T-helper 17 cell (primary cell): ENCODE measurements at places on chromosomes 1 and 21. TPM values are rescaled to one million over a fixed set of nuclear protein-coding genes. Genes with fewer than 3 reads are reported as not detected.

Gene C1QTNF12
- 0.91 TPM for total RNA-seq

DNA sequence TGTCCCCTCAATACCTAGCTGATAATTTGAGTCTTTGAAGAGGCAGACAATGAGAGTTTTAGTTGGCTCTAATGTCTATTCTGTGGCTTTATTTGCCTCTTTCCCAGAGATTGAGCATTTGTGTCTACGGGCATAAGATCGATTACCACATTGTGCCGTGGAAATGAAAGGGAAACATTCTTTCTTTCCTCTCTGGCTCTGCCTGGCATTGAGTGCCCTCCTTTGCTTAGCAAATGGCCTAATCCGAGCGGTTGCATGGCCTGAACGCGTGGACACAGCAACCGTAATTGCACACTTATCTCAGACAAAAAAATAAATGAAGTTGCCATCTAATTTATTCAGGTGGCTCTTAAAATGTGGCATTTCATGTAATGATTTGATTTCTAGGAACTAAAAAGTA is 247.9 kb downstream of the ADGRL2 start:
- DNase-seq: no peak

DNA sequence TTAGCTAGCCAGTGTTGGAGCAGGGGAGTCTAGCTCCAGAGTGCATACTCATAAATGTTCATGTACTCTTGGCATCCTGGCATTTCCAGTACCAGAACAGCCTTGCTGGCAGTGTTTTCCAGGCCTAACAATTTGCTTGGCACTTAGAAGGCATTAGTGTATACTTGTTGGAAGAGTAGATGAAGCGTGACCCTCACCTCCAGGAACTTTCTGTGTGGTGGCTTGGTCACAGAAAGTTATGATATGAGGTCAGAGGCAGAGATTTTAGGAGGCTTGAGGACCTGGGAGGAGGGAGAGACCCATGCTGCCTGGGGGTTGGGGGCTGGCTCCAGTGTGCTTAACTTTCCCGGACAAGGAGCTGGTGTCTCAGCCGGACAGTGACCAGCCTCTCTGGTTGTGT is 52.7 kb upstream of the GCLM start:
- no peak for DNase-seq

DNA sequence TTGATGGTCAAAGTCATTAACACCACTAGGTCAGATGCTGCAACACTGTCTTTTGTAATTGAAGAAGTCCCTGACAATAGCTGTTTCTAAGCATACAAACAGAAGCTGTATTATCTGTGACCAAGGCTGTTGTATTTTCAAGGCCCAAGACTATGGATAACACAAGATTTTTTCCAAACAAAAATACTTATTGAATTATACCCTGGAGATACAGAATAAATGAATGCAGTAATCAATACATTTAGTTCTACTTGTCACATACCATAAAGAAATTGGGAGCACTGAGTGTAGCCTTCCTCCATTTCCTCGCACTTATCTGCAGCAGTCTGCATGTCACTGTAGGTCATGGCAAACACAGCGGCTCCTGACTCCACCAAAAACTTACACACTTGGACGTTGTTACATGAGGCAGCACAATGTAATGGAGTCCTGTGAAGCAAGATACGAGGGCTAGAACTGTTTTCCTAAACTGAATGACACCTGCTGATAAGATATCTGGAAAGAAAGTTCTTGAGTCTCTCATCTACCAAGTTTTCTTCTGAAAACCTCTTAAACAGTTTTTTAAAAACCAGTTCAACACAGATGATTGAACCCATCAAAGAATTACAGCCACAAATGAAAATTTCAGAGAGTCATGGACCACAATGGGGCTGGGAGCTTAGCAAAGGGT is 56.9 kb downstream of the TP53BP2 start:
- DNase-seq: no peak

DNA sequence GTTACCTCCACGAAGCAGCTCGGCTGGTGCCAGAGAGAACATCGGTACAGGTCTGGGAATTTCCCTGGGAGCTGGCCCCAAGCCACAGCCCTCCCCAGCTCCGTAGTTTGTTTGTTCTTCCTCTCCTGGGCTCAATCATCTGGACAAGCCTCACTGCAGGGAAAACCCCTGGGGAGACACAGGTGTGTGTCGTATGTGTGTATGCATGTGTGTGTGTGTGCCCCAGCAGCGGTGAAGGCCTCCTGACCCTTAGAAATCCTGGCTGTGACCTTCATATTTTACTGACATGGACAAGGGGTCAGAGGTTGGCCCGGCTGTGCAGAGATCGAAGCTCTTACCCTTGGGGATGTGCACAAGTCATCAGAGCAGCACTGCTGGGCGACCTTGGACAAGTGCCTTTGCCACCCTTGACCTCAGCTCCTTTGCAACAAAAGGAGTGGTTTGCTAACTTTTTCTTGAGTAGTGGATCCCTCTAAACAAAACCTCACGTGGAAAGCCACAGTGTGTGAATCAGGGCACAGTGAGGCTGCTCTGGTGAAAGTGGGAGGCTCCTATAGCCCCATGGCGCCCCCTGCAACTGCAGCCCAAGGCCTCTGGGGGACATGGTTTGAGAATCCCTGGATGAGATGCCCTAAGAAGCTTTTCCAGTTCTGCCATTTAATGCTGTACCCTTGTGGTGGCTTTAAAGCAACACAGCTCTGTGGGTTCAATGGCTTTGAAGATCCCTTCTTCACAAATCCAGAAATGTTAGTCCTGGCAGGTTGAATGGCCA is 12.3 kb upstream of the IL22RA1 start:
- DNase-seq: no peak

- DNase-seq: no peak
Measured at GRCh38 chr1:32349211-32349708, 13.0 kb downstream of the FAM229A start.

- DNase-seq: no peak
Measured at GRCh38 chr1:115456441-115456961, 118.5 kb upstream of the NGF start.

DNA sequence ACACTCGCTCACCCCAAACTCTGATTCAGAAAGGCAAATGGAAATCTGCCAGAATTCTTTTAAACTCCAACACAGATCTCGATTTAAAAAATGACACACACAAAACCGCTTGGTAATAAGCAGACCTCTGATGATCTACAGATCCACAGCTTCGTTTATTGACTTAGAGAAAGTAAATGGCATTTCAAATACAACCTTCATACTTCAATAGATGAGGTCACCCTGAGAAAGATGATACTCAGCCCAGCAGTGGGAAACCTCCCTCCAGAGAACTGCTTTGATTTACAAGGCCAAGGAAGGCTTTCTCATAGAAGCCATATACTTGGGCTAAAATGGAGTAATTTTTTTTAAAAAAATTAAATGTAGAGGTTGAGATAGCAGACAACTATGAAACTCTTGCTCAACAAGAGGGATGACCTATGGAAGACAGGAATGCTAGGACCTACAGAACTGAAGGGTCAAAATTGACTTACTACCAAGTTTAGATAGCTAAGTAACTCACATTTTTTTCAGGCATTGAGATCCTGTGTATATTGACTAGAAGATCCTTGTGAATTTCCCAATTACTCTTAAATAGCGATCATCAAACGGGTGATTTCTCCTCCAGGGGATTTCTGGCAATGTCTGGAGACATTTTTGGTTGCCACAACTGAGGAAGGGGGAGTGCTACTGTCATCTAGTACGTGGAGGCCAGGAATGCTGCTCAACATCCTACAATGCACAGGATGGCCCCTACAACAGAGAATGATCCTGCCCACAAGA is 143.9 kb downstream of the CLIC6 start:
- no peak for DNase-seq

Gene SYDE2
- 2.7 TPM for total RNA-seq

Gene SEMA6C
- 11.3 TPM for total RNA-seq

GRCh38 chr1:12255913-12256312 is 26.1 kb downstream of the VPS13D start:
- DNase-seq: no peak

- DNase-seq: peak; percentile 6
Measured at GRCh38 chr1:2848006-2848670, 46.6 kb upstream of the TTC34 start.

DNA sequence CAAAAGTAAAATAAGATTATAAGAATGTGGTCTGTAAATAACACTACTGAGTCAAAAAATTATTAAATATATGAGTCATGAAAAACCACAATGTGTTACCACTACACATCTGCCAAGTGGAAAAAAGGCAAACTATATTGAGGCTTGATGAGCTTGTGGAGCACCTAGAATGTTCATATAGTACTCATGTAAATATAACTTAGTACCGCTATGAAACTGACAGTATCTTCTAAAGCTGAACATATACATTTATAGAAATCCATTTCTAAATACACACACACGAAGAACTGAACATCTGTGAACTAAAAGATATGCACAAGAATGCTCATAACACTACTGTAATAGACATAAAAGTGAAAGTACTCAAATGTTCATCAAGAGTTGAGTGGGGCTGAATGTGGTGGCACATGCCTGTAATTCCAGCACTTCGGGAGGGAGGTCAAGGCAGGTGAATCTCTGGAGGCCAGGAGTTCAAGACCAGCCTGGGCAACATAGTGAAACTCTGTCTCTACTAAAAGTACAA is 18.5 kb upstream of the GBP3 start:
- DNase-seq: no peak

DNA sequence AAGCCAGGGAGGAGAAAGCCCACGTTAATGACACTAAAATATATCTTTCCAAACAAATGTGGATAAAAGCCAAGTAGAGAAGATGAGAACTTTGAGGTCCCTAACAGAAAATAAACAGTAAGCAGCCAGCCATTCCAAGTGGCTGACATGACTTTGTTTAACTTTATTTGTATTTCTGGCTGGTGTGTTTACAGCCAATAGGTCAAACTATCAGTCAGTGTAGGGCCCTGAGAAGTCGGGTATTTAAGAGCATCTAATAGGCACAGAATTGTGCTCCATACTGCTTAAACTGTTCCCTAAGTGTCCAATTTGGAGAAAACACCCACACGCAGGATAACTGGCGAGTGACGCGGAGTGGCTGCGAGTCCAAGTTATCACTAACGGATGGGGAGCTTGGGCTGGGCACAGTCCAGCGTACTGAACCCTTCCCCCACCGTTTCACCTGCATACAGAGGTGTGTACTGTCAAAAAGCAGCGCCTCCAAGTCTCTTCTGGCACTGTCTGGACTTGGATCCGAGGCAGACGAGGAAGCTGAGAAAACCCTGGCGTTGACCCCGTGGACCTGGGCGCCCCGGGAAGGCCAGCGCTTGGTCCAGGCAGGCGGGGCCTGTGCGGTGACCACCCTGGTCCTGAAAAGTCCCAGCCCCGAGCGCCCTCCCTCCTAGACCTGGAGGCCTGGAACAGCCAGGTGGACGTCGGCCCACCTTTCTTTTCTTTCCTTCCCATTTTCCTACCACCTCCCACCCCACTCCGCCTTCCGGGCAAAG is 662 bp upstream of the LGALS8 start:
- no peak for DNase-seq

DNA sequence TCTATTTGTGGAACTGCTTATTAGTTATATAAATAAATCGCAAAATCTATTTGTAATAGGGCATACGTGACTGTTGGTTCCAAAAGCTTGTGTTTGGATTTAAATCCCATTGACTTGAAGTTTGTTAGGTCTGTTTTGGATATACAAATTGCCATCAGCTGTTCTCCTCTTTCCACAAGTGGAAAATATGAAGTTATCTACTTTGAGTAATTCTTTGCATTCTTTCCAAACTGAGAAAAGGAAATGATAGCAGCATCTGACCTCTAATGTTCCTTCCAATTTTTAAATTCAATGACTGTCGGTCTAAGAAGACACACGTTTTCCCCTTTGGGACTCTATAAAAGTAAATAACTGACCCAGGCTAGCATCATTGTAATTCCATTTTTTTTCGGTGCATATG is 165.7 kb upstream of the SGIP1 start:
- no peak for DNase-seq

Gene LCE1C
- not detected for total RNA-seq

GRCh38 chr1:9293533-9294404 is 1.1 kb downstream of the SPSB1 start:
- DNase-seq: peak; percentile 39

DNA sequence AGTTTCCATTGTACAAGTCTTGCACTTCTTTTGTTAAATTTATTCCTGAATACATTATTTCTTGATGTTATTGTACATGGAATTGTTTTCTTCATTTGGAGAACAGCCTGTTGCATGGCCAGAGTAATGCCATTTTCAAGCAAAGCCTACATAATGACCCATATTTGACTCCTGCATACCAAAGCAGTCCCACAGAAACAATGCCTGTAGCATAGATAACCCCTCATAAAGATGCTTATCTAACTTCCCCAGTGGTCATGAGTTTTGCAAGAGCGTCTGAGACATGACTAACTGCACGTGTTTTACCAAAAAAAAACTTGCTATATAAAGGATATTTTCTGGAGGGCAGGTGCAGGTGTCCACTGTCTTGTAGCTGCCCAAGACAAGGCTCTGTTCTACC is 30.3 kb upstream of the RLF start:
- no peak for DNase-seq

- DNase-seq: no peak
Measured at GRCh38 chr1:163528710-163529348, 207.1 kb downstream of the NUF2 start.

- no peak for DNase-seq
Measured at GRCh38 chr21:39096754-39097153, 86.5 kb downstream of the PSMG1 start.

DNA sequence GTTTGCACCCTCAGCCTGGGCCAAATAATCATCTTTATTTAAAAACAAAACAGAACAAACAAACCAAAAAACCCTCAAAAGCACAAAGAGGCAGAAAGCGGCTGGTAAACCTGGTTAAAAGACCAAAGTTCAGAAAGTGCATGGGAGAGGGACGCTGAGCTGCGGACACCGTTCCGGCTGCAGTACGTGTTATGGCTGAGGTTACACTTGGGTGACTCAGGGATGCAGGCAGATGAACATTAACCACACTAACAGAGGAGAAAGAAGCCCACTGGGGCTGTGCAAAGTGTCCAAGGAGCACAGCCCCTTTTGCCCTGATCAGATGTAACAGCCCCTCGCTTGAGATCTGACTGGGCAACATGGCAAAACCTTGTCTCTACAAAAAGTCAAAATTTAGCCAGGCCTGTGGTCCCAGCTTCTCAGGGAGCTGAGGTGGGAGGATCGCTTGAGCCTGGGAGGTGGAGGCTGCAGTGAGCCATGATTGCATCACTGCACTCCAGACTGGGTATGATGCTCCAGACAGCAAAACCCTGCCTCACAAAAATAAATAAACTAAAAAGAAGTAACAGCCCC is 28.3 kb downstream of the GPR157 start:
- DNase-seq: no peak
